Colonic mucosa (tissue), 4 donors: ENCODE measurements at places on chromosomes 2 and 18. TPM values are rescaled to one million over a fixed set of nuclear protein-coding genes. Genes with fewer than 3 reads are reported as not detected.

The CYTIP gene
- total RNA-seq: 8.0 TPM

The MAPK4 gene
- total RNA-seq: 1.8 TPM

GRCh38 chr2:150279686-150280085 lies 207.8 kb downstream of the RND3 start:
- H3K36me3 ChIP-seq: no peaks in the 10 kb centered on the region
- H3K27me3 ChIP-seq: no peaks in the 10 kb centered on the region
- DNase-seq: no peak
- no peaks in the 10 kb centered on the region for H3K4me1 ChIP-seq

- H3K4me1 ChIP-seq: no peaks in the 10 kb centered on the region
- H3K27me3 ChIP-seq: no peaks in the 10 kb centered on the region
- H3K4me3 ChIP-seq: no peak overlapping the region
- H3K36me3 ChIP-seq: no peaks in the 10 kb centered on the region
- no peak for DNase-seq
These were observed 24.3 kb upstream of the PSME4 start for GRCh38 chr2:53994818-53995808.

DNA sequence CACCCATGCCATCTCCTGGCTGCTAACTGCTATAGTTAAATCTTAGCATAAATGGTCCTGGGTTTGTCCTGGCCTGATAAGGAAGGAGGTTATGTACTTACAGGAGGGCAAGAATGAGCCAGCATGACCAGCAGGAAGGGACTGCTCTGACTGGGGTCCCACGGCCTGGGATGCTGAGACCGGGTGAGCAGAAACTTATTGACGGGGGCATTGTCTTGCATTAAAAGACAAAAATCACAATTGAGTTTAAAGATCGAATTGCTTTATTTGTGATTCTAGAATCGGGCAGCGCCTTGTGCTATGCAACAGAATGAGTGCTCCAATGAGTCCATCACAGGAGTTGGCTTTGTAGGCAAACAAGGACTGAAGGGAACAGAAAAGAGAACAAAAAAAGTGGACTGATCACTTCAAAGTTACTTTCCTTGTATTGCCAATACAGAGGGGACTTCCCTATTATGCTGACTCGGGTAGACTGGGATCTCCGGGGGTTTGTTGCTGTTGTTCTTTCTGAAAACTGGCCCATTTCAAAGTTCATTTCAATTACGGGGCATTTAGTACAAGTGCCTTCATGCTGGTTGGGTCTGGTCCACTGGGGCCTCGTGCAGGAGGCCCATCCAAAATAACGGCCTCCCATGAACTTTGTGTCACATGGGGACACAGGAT lies 87.1 kb upstream of the SLC66A3 start:
- H3K36me3 ChIP-seq: no peaks in the 10 kb centered on the region
- H3K4me1 ChIP-seq: peaks cover 6% of the 10 kb centered on the region
- no peaks in the 10 kb centered on the region for H3K27me3 ChIP-seq
- no peak overlapping the region for H3K27ac ChIP-seq
- H3K4me3 ChIP-seq: no peak overlapping the region

GRCh38 chr2:207600231-207600630 lies 25.0 kb downstream of the METTL21A start:
- H3K4me1 ChIP-seq: no peaks in the 10 kb centered on the region
- no peaks in the 10 kb centered on the region for H3K27me3 ChIP-seq
- no peak overlapping the region for H3K27ac ChIP-seq
- H3K36me3 ChIP-seq: peaks cover 6% of the 10 kb centered on the region

GRCh38 chr2:187878112-187878511 lies 323.9 kb upstream of the TFPI start:
- no peak overlapping the region for H3K4me3 ChIP-seq
- H3K36me3 ChIP-seq: no peaks in the 10 kb centered on the region
- no peaks in the 10 kb centered on the region for H3K27me3 ChIP-seq
- no peak overlapping the region for H3K27ac ChIP-seq

The KIF1A gene
- 1.9 TPM for total RNA-seq

- H3K27me3 ChIP-seq: no peaks in the 10 kb centered on the region
- H3K4me3 ChIP-seq: no peak overlapping the region
- no peaks in the 10 kb centered on the region for H3K4me1 ChIP-seq
- DNase-seq: no peak
- no peaks in the 10 kb centered on the region for H3K36me3 ChIP-seq
These were observed 47.7 kb downstream of the RAPGEF4 start for GRCh38 chr2:172783165-172783898.

- H3K27ac ChIP-seq: no peak overlapping the region
- peaks cover 26% of the 10 kb centered on the region for H3K27me3 ChIP-seq
- H3K4me1 ChIP-seq: no peaks in the 10 kb centered on the region
- no peak for DNase-seq
- H3K4me3 ChIP-seq: no peak overlapping the region
These were observed 1.4 kb upstream of the REEP1 start for GRCh38 chr2:86338778-86339295.

DNA sequence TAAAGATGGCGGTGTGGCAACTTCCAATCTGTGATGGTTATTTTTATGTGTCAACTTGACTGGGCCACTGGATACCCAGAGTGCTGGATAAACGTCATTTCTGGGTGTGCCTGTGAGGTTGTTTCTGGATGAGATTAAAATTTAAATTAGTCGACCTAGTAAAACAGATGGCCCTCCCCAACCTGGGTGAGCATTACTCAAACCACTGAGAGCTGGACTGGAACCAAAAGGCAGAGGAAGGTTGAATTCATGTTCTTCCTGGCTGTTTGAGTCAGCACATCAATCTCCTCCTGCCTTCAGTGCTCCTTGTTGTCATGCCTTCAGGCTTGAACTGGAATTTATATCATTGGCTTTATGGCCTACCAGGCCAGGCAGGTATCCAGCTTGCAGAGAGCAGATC lies 190.8 kb upstream of the RGPD4 start:
- no peaks in the 10 kb centered on the region for H3K4me1 ChIP-seq
- DNase-seq: no peak
- no peak overlapping the region for H3K27ac ChIP-seq
- no peaks in the 10 kb centered on the region for H3K36me3 ChIP-seq
- no peak overlapping the region for H3K4me3 ChIP-seq
- H3K27me3 ChIP-seq: no peaks in the 10 kb centered on the region

GRCh38 chr2:237873421-237873831 lies 14.0 kb downstream of the RAMP1 start:
- no peak for DNase-seq
- no peaks in the 10 kb centered on the region for H3K36me3 ChIP-seq
- no peak overlapping the region for H3K4me3 ChIP-seq
- no peaks in the 10 kb centered on the region for H3K27me3 ChIP-seq
- no peak overlapping the region for H3K27ac ChIP-seq
- H3K4me1 ChIP-seq: no peaks in the 10 kb centered on the region

GRCh38 chr2:52311862-52312261 lies 1279.9 kb upstream of the NRXN1 start:
- no peak for DNase-seq
- H3K4me1 ChIP-seq: no peaks in the 10 kb centered on the region
- H3K27me3 ChIP-seq: no peaks in the 10 kb centered on the region
- no peaks in the 10 kb centered on the region for H3K36me3 ChIP-seq

GRCh38 chr2:17540093-17540812 lies at the start of gene VSNL1:
VSNL1 (plus strand) TSS chr2:17540696; CDS start chr2:17592075, 51,379 bp downstream.
- no peaks in the 10 kb centered on the region for H3K36me3 ChIP-seq
- DNase-seq: peak; percentile 86
- H3K4me1 ChIP-seq: no peaks in the 10 kb centered on the region
- peak within 1 kb of the TSS; percentile 49 for H3K4me3 ChIP-seq

DNA sequence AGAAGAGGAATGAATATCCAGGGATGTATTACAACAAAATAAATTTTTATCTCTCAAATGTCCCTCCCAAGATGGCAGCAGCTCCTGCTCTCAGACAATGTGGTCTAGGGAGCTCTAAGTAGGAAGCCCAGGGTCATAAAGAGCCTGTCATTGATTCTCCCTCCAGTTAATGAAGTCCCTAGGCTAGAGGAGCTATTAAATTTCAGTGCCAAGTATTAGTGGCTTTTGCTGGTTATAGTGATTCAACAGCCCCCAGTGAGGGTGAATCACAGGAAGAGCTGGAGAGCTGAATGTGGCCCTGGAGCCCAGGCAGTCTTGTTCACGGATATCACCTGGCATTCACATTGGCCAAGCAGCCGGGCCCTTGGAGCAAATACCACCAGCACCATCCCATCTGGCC lies 109.8 kb upstream of the YPEL5 start:
- no peaks in the 10 kb centered on the region for H3K27me3 ChIP-seq
- H3K4me1 ChIP-seq: no peaks in the 10 kb centered on the region
- DNase-seq: no peak
- no peaks in the 10 kb centered on the region for H3K36me3 ChIP-seq

DNA sequence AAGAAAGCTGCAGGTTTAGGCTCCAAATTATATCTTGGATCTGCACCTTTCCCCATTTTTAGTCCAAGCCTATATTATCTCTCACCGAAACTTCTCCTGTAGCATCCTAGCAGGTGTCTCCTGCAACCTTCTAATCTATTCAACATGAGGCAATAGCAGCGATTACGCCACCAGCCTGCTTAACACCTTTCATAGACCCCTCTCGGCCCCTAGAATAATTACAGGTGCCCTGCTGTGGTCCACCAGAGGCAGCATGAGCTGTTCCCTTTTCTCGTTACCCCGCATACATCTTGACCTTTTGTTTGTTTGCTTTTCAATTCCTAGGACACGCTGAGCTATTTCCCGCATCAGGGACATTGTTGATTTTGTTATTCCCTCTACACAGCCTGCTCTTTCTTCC lies 361.9 kb downstream of the CYRIA start:
- H3K4me1 ChIP-seq: no peaks in the 10 kb centered on the region
- no peaks in the 10 kb centered on the region for H3K27me3 ChIP-seq
- no peak for DNase-seq
- H3K4me3 ChIP-seq: no peak overlapping the region
- H3K36me3 ChIP-seq: no peaks in the 10 kb centered on the region
- H3K27ac ChIP-seq: no peak overlapping the region

- H3K36me3 ChIP-seq: no peaks in the 10 kb centered on the region
- H3K27ac ChIP-seq: no peak overlapping the region
- no peak for DNase-seq
- H3K27me3 ChIP-seq: no peaks in the 10 kb centered on the region
- H3K4me3 ChIP-seq: no peak overlapping the region
These were observed 34.7 kb upstream of the MBP start for GRCh38 chr18:77167251-77167650.

The HADHB gene
- total RNA-seq: 105 TPM

The GPR39 gene
- 12.3 TPM for total RNA-seq

DNA sequence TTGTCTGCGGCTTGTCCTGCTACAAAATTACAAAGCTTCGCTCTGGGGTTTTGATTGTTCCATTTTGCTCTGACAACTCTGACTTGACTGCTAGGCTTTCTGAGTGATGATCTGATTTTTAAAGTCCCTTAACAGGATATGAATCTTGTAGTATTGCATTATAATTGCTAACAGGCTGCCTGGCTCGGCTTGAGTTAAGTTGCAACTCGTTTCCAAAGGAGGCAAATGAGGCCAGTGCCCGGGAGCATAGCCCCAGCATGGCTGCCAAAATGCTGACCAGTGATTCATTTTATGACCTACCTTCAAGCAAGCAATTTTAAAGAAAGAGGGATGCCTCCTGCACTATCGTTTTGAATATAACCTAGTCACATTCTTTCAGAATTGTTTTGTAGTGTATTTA lies 135.4 kb downstream of the COL6A3 start:
- H3K4me3 ChIP-seq: no peak overlapping the region
- H3K4me1 ChIP-seq: no peaks in the 10 kb centered on the region
- H3K27ac ChIP-seq: peak overlapping the region; percentile 15
- DNase-seq: no peak
- no peaks in the 10 kb centered on the region for H3K27me3 ChIP-seq

The EFHD1 gene
- 1.4 TPM for total RNA-seq

- H3K4me1 ChIP-seq: peaks cover 4% of the 10 kb centered on the region
- peak overlapping the region; percentile 93 for H3K27ac ChIP-seq
- no peaks in the 10 kb centered on the region for H3K27me3 ChIP-seq
- DNase-seq: no peak
- peak overlapping the region; percentile 80 for H3K4me3 ChIP-seq
These were observed 1.3 kb downstream of the SDC1 start for GRCh38 chr2:20223407-20224163.

DNA sequence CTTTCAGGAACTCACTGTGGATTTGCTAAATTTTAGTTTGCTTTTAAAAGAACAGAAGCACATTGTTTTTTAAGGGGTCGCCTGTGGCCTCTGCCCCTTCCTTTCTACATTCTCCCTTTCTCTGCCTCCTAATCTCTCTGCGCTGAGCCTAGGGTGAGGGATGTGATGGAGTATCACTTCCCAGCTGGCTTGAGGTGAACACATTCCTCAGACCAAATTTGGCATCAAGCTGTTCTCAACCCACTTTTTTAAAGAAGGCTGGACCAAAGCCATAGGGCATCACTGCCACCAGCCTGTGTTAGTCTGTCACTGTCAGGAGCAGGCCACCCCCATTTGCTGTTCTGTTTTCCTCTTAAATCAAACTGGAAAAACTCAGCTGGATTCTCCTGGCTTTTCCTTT lies 27.4 kb downstream of the EIF4E2 start:
- H3K4me3 ChIP-seq: no peak overlapping the region
- no peaks in the 10 kb centered on the region for H3K27me3 ChIP-seq
- H3K4me1 ChIP-seq: no peaks in the 10 kb centered on the region
- no peaks in the 10 kb centered on the region for H3K36me3 ChIP-seq

DNA sequence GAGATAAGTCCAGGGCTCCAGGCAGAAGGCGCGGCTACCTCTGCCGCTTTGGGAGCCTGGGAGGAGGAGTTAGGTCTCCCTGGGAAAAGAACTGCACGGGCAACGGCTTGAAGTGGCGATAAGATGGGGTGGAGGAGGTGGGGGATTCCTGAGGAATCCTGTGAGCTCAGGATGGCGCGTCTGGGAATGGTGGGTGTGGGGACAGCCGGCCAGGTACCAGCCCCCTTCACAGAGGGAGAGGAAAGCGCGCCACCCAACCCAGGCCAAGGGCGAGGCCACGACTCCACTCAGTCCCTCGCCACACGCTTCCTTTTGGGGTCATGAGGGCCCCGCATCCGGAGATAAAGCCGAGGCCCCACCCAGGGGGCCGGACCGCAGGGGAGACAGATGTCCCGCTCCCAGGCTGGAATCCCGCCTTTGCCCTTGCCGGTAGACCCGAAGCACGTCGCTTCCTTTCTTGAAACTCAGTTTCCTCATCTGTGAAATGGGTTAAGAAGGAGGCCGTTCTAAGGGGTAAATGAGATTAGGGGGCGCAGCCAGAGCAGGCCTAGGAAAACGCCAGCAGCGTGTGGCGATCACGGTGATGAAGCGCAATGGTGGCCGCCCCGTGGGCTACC lies 1.7 kb upstream of the CTDSP1 start:
- peak; percentile 87 for DNase-seq
- peaks cover 4% of the 10 kb centered on the region for H3K36me3 ChIP-seq
- peak overlapping the region; percentile 100 for H3K27ac ChIP-seq
- no peaks in the 10 kb centered on the region for H3K27me3 ChIP-seq

The IL37 gene
- 0.99 TPM for total RNA-seq

- no peaks in the 10 kb centered on the region for H3K4me1 ChIP-seq
- H3K36me3 ChIP-seq: no peaks in the 10 kb centered on the region
- H3K27me3 ChIP-seq: no peaks in the 10 kb centered on the region
- no peak for DNase-seq
- H3K4me3 ChIP-seq: no peak overlapping the region
- H3K27ac ChIP-seq: no peak overlapping the region
These were observed 112.5 kb downstream of the PKP4 start for GRCh38 chr2:158569284-158569683.

The IL36RN gene
- total RNA-seq: not detected

The AMER3 gene
- 0.56 TPM for total RNA-seq
